Adrenal gland (tissue), 19 donors: ENCODE measurements at places on chromosomes 13 and 19. TPM values are rescaled to one million over a fixed set of nuclear protein-coding genes. Genes with fewer than 3 reads are reported as not detected.
A peak's percentile ranks its signal among the peaks of the same experiment; 100 is the strongest.

- no peak overlapping the region for H3K4me3 ChIP-seq
- H3K4me1 ChIP-seq: peaks cover 7% of the 10 kb centered on the region
- DNase-seq: no peak
- H3K36me3 ChIP-seq: no peaks in the 10 kb centered on the region
Observed at GRCh38 chr13:50220938-50221337, 205.7 kb downstream of the KCNRG start.

DNA sequence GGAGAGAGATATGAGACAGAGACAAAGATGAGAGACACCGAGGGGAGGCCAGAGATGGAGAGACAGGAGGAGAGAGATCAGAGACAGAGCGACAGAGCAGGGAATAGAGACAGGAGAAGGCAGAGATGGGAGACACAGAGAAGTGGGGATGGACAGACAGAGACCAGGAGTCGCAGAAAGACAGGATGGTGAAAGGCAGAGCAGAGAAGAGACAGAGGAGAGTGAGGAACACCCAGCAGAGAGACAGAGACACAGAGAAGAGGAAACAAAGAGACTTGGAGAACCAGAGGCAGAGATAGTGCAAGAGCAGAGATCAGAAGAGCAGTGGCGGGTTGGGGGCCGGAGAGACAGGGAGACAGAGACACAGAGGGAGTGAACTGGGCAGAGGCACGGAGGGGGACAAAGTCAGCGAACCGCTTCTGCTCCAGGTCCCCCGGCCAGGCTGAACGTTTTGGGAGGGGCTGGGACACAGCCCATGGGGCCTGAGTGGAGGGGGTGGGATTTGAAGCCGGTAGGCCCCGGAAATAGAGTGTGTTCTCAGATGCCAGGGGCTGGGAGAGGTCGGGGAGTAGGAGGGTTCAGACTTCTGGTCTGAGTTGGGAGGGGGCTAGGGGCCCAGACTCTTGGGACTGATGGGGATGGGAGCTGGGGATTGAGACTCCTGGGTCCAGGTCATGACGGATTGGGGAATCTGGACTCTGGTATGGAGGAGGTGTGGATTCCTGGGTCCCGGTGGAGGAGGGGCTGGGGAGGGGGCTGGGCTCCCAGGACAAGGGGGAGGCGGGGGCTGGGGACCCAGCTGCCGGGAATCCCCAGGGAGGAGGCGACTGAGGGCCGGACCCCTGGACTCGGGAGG is 654 bp downstream of the ZNF579 start:
- peak overlapping the region; percentile 49 for H3K4me3 ChIP-seq
- H3K4me1 ChIP-seq: peaks cover 12% of the 10 kb centered on the region
- DNase-seq: peak; percentile 29
- no peak overlapping the region for H3K27ac ChIP-seq
- H3K36me3 ChIP-seq: peaks cover 9% of the 10 kb centered on the region
- H3K27me3 ChIP-seq: no peaks in the 10 kb centered on the region

DNA sequence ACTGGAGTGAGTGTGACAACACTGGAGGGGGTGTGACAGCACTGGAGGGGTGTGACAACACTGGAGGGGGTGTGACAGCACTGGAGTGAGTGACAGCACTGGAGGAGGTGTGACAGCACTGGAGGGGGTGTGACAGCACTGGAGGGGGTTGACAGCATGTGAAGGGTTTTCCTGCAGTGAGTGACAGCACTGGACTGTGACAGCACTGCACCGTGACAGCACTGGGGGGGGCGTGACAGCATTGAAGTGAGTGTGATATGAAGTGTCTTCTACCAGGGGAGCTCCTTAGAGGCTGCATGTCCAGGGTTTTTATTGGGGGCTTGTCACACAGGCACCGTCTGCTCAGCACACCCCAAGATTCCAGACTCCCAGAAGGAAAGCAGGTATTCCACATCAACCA is 274.8 kb downstream of the TEX29 start:
- no peak for DNase-seq
- H3K36me3 ChIP-seq: no peaks in the 10 kb centered on the region
- no peak overlapping the region for H3K4me3 ChIP-seq
- peaks cover 7% of the 10 kb centered on the region for H3K27me3 ChIP-seq

DNA sequence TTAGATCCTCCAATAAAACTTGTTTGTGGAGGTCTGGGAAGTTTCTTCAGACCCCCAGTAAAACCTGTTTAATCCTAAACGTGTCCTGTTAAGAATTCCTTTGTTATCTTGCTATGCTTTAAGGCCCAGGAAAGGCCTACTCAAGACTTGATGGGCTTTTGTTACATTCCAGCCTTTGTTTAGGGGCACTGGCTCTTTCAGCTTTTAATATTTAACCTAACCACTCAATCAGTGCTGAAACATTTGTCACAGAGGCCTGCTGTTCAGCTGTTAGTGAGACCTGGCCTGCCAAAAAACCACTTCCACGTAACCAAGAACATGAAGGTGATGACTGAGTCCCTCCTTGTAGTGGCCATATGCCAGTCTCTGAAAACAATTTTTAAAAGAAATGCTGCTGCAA is 41.7 kb downstream of the PCDH17 start:
- no peak overlapping the region for H3K27ac ChIP-seq
- H3K36me3 ChIP-seq: no peaks in the 10 kb centered on the region
- no peak for DNase-seq
- H3K4me1 ChIP-seq: no peaks in the 10 kb centered on the region
- H3K4me3 ChIP-seq: no peak overlapping the region

GRCh38 chr13:67635754-67636153 is 405.6 kb upstream of the PCDH9 start:
- H3K36me3 ChIP-seq: no peaks in the 10 kb centered on the region
- H3K27ac ChIP-seq: no peak overlapping the region
- DNase-seq: no peak
- H3K4me3 ChIP-seq: no peak overlapping the region
- H3K27me3 ChIP-seq: no peaks in the 10 kb centered on the region

- H3K4me1 ChIP-seq: no peaks in the 10 kb centered on the region
- DNase-seq: no peak
Observed at GRCh38 chr19:39813264-39813993, 20.5 kb downstream of the DYRK1B start.

- peak overlapping the region; percentile 55 for H3K27ac ChIP-seq
- H3K36me3 ChIP-seq: no peaks in the 10 kb centered on the region
- peaks cover 24% of the 10 kb centered on the region for H3K4me1 ChIP-seq
- H3K27me3 ChIP-seq: no peaks in the 10 kb centered on the region
Observed at GRCh38 chr19:2577722-2578335, 101.9 kb downstream of the GADD45B start.

DNA sequence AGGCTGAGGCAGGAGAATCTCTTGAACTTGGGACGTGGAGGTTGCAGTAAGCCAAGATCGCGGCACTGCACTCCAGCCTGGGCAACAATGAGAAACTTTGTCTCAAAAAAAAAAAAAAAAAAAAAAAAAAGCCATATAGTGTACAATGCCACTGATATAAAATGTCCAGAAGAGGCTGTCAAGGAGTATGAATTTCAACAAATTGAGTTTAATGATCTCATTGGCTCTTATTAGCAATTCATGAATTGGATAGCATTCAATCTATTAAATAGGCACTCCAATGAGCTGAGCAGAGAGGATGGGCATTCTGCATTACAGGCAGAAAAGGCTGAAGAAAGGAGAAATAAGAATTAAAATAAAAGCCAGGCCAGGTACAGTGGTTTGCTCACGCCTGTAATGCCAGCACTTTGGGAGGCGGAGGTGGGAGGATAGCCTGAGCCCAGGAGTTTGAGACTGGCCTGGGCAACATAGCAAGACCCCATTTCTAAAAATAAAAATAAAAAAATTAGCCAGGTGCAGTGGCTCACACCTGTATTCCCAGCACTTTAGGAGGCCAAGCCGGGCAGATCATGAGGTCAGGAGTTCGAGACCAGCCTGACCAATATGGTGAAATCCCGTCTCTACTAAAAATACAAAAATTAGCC is 757 bp upstream of the LMNB2 start:
- H3K36me3 ChIP-seq: no peaks in the 10 kb centered on the region
- no peak overlapping the region for H3K4me3 ChIP-seq
- H3K27ac ChIP-seq: peak overlapping the region; percentile 64
- no peaks in the 10 kb centered on the region for H3K27me3 ChIP-seq

GRCh38 chr13:77698201-77699058 is 943 bp downstream of the SLAIN1 start:
- peak overlapping the region; percentile 90 for H3K4me3 ChIP-seq
- H3K27ac ChIP-seq: no peak overlapping the region
- no peaks in the 10 kb centered on the region for H3K36me3 ChIP-seq
- no peaks in the 10 kb centered on the region for H3K27me3 ChIP-seq
- no peaks in the 10 kb centered on the region for H3K4me1 ChIP-seq

GRCh38 chr13:28541966-28542365 is 47.0 kb upstream of the FLT1 start:
- no peaks in the 10 kb centered on the region for H3K4me1 ChIP-seq
- H3K27ac ChIP-seq: no peak overlapping the region
- no peaks in the 10 kb centered on the region for H3K36me3 ChIP-seq
- H3K27me3 ChIP-seq: no peaks in the 10 kb centered on the region

DNA sequence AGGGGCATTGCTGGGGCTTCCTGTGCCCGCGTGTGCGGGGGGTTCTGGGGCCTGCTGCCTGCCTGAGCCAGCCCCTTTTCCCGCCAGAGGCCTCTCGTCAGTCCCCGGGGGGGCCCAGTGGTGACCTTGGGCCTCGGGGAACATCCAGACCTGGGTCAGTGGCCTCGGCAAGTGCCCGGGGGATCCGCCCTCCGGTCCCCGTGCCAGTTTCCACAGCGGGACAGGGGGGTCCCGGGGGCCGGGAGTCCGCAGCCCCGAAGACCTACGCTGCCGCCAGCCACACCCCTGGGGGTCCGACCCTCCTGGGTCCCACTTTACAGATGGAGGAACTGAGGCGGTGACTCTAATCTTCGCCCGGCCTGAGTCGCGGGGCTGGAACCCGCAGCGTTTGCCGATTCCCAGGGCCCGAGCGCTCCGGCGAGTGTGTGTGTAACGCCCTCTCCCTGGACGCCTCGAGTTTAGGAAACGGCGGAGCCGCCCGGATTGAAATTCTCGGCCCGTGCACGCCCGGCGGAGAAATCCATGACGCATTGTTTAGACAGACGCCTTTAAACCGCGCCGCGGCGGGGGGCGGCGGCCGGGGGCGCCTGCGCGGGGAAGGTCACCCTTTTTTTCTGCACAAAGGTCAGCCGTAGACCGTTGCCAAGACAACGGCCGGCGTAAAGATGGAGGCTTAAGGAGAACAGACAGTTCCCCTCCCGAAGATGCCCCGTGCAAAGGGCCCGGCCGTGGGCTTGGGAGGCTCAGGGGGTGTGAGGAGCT is 39.3 kb downstream of the EFNA2 start:
- peaks cover 10% of the 10 kb centered on the region for H3K4me1 ChIP-seq
- H3K27ac ChIP-seq: no peak overlapping the region
- H3K27me3 ChIP-seq: peaks cover 5% of the 10 kb centered on the region
- peak; percentile 48 for DNase-seq
- no peaks in the 10 kb centered on the region for H3K36me3 ChIP-seq

DNA sequence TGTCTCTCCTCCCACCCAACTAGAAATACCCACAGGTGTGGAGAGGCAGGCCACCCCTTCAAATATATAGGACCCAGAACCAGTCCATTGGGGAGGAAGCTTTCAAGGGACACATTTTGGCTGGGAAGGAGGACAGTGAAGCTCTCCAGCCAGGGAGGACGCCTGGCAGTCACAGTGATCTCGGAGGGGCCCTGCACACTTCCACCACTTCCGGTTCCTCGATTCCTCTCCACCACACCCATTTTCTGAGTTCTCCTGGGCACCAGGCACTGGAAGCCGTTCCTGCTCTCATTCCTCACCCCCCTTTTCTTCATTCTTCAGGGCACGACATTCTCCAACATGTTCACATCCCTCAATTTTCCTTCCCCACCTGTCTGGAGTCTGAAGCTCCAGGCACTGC is 30.4 kb upstream of the CEACAM21 start:
- peaks cover 18% of the 10 kb centered on the region for H3K27me3 ChIP-seq
- H3K36me3 ChIP-seq: no peaks in the 10 kb centered on the region
- H3K4me1 ChIP-seq: no peaks in the 10 kb centered on the region
- DNase-seq: no peak

DNA sequence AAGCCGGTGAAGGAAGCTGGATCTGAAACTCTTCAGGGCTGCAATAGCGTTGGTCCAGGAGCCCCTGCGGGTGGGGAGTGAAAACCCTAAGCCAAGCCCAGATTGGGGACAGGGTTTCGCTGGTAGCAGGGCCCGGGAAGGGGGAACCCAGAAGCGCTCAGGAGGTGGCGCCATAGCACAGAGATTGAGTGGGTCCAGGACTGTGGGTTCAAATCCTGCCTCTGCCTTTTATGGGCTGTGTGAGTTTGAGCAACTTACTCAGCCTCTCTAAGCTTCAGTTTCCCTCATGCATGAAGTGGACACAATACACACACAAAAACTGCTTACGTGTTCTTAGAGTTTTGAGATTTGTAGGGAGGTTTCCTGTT is 8.3 kb upstream of the SYCN start:
- no peak overlapping the region for H3K4me3 ChIP-seq
- H3K4me1 ChIP-seq: no peaks in the 10 kb centered on the region
- H3K36me3 ChIP-seq: no peaks in the 10 kb centered on the region
- no peak overlapping the region for H3K27ac ChIP-seq

DNA sequence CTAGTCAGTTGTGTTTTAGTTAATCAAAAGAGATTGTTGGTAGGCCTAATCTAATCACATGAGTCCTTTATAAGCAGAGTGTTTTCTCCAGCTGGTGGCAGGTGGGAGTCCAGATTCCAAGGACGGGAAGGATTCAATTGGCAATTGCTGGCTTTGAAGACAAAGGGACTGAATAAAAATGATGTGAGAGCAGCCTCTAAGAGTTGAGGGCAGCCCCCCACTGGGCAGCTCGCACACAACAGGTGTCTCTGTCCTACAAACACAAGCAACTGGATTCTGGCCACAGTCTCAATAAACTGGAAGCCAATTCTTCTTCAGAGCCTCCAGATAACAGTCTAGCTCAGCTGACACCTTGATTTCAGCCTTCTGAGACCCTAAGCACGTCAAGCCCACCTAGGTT is 915.2 kb downstream of the PCDH9 start:
- H3K27me3 ChIP-seq: no peaks in the 10 kb centered on the region
- H3K4me1 ChIP-seq: no peaks in the 10 kb centered on the region
- no peaks in the 10 kb centered on the region for H3K36me3 ChIP-seq
- no peak overlapping the region for H3K27ac ChIP-seq

- peaks cover 51% of the 10 kb centered on the region for H3K27me3 ChIP-seq
- DNase-seq: no peak
- peak within 1 kb of the TSS; percentile 54 for H3K4me3 ChIP-seq
- peak within 1 kb of the TSS; percentile 59 for H3K27ac ChIP-seq
Observed at GRCh38 chr19:1066748-1067340, at the start of gene ARHGAP45. ARHGAP45 (plus strand) TSS chr19:1067167; CDS start chr19:1067406, 239 bp downstream.

DNA sequence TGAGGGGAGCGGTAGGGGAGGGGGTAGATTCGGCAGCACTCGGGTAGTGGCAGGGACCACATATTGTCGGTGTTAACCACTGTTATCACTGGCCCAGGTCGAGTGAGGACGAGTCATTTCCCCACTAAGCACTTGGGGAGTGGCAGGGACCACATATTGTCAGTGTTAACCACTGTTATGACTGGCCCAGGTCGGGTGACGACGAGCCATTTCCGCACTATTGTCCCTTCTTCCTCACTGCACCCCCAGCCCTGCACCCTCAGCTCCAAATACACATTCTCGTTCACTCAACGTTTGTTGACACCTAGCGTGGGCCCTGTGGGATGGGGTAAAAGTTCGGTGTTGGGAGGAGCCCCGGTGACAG is 467 bp upstream of the CLN5 start:
- peak overlapping the region; percentile 38 for H3K4me3 ChIP-seq
- no peaks in the 10 kb centered on the region for H3K36me3 ChIP-seq
- no peaks in the 10 kb centered on the region for H3K27me3 ChIP-seq
- no peaks in the 10 kb centered on the region for H3K4me1 ChIP-seq
- peak overlapping the region; percentile 97 for H3K27ac ChIP-seq

GRCh38 chr19:47514151-47514868 is 553 bp downstream of the NAPA start:
- peak overlapping the region; percentile 100 for H3K27ac ChIP-seq
- DNase-seq: peak; percentile 38
- H3K36me3 ChIP-seq: no peaks in the 10 kb centered on the region
- H3K4me1 ChIP-seq: peaks cover 52% of the 10 kb centered on the region
- H3K27me3 ChIP-seq: no peaks in the 10 kb centered on the region
- peak overlapping the region; percentile 76 for H3K4me3 ChIP-seq

The DAND5 gene
- 0.50 TPM for total RNA-seq

The PGLYRP2 gene
- not detected for total RNA-seq

The VWA8 gene
- total RNA-seq: 34.7 TPM
